ENCODE measurements at places on chromosomes 16 and 17.

DNA sequence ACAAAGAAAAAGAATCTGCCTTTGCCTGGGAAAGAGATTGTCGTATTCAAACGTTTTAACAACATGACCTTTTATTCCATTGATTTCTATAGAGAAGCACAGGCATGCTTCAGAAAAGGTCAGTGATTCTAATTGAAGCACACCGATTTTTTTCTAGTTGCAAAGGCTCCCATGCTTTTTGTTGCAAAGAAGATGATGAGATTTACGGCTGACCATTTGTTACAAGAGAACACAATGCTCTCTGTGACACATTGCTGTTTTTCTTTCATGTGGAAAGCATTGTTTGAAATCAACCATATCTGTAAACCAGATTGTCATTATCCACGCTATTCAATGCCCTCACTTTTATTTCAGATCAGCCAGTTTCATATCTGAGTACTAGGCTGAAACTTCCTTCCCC lies 99.8 kb downstream of the NLK start:
- DNase-seq = no peak

DNA sequence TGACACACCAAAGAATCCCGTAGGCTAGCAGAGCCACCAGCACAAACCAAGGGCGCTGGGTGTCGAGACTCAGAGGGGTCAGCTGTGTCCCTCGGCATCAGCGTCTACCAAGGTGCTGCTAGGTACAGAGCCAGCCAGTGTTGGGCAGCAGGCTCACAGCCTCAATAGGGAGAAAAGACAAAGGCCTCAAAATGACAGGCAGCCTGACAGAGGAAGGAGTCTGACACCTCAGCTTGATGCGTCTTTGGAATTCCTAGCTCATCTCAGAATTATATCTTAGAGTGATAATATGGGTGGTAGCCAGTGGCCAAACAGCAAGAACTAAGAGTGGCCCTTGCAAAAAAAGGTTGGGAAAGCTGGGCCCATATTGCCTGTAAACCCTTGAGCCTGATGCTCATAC lies 45.9 kb downstream of the HS3ST3B1 start:
- DNase-seq = no peak

DNA sequence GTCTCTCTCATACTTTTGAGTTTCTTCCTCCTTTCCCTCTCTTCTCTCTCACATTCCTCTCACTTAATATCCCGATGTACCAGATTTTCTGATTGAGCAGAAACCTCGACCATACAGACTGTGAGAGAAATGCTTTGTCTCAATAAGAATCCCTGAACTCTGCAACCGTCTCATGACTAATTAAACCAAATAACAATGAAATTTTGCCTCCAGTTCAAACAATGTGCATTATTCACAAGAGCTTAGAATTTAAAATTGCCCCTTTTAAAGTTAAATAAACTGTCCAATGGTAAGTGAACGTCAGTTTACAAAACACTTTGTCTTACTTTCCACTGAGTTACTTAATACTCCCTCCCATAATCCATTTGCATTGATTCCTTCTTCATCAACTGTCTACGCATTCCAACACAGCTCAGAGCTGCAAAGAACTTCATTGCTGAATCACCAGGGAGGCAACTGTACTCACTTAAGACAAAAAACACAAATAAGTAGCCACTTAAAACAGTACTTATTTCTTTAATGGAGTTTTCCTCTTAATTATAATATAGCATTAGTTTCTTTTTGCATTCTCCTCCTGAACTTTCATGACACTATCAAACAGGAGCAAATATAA lies 4.9 kb downstream of the CDH11 start:
- DNase-seq = no peak

GRCh38 chr17:77572851-77573250 lies 385.7 kb upstream of the TNRC6C start:
- DNase-seq = no peak

Data from HuH-7 (cell line).